NCI-H1694 (cell line): ENCODE measurements at places on chromosomes 13 and 19.

DNA sequence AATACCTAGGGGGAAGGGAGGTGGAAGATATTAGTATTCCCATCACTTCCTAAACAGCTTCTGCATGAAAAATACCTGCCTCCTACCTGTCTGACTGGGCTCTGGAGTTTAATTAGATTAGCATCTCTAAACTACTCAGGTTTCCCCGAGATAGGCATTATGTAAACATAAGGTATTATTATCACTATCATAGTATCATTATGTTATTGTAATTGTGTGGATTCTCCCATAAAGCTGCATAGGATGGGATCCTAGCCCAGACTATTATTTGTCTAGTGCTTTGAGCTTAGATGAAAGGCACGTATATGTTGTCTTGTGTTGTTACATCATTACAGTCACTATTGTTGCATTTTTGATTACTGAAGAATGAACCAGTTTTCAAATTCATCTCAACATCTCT, 115.2 kb upstream of the SOX21 start:
- DNase-seq = no peak

GRCh38 chr13:45107539-45107938, 12.8 kb upstream of the GTF2F2 start:
- no peak for DNase-seq

GRCh38 chr13:53301449-53301848, 272.8 kb downstream of the OLFM4 start:
- DNase-seq = no peak

- peak; percentile 59 for DNase-seq
Observed at GRCh38 chr19:47813304-47813994, 8.3 kb upstream of the CRX start.

DNA sequence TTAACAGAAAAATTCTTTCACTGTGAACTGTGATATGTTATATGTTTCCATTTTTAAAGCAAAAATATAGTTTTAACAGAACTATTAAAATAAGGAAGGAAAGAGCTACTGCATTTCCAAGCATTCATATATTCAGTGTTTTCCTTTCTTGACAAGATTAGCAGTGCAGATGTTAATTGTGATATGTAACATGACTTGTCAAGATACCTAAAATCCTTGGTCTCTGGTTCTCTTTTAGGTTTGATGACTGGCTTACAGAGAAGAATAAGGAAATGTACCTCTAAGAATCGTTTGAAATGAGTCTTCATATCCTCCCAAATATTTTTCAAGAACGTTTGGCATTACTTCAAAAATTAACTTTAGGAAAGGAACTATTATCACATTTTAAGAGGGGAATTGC, 907.2 kb downstream of the PCDH9 start:
- no peak for DNase-seq

- DNase-seq = no peak
Observed at GRCh38 chr19:30861919-30862318, 487.3 kb downstream of the TSHZ3 start.

DNA sequence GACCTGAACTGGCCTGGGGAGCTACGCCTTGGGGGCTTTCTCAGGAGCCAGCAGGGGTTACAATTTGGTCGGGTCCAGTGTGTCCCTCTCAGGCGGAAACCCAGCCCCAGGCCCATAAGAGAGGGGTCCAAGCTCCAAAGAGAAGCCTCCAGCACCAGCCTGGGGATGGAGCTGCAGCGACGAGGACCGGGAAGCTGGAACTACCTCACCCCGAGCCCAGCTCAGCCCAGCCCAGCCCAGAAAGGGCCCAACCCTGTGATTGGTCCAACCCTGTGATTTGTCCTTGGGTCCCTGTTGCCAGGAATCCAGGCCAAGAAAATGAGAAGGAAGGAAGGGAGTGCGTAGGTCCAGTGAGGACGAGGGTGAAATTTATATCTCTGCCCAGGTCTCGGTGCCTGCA, 24.1 kb downstream of the CLEC4M start:
- DNase-seq = no peak

DNA sequence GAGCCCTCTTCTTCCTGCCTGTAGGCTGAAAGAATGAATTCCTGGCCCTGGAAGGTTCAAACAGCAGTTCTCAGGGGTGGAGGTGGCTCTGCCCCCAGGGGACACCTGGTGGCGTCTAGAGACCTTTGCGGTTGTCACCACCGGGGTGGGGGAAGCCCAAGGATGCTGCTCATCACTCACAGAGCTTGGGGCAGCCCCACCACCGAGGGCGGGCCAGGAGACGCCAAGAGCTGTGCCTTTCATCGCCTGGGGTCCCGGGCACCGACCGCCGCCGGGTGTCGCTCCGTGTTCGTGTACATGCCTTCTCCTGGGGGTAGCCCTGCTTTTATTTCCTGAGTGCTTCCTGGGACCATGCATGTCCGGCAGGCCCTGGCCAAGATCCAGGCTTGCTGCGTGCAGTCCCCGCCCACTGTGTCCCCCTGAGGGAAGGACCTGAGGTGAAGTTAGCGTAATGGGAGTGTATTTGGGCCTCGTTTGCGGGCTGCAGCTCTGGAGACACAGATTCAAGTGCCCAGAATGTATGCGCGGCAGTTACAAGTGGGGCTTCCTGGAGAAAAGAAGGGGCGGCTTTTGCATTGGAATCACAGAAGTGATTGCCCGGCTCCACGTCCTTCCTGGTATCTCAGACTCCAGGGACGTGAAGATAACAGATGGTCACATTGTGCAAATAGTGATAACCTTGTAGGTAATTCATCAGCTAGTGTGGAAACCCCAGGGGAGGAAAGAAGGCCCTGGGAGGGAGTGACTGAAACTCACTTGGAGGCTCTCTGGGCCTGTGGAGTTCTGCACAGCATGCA, 7.8 kb downstream of the DOT1L start:
- DNase-seq = no peak

DNA sequence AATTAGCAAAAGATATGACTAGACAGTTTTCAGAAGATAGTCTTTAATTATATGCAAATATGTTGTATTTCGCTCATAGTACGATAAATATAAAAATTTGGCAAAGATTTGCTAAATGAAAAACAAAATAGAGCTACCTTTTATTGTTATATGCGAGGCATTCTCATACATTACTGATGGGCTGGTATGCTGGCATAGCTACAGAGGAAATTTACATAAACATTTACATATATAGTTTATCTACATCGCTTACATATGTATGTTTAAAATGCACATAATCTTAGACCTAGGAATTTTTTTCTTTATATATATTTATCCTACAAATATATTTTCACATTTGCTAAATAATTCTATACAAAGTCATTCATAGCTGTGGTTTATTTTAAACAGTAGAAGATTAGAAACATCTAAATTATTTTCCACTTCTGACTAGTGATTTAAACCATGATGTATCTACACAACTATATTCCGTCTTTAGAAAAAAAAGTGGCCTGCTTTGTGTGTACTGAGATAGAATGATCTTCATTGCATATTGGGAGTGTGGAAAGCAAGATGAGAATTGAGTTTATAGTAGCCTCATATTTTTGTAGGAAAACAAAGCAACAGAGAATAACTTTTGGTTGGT, 1345.0 kb upstream of the SLC10A2 start:
- DNase-seq = no peak
